ENCODE measurements at places on chromosomes 16 and 17.

GRCh38 chr17:6075050-6075449 lies 4.9 kb downstream of the WSCD1 start:
- no peak for DNase-seq

DNA sequence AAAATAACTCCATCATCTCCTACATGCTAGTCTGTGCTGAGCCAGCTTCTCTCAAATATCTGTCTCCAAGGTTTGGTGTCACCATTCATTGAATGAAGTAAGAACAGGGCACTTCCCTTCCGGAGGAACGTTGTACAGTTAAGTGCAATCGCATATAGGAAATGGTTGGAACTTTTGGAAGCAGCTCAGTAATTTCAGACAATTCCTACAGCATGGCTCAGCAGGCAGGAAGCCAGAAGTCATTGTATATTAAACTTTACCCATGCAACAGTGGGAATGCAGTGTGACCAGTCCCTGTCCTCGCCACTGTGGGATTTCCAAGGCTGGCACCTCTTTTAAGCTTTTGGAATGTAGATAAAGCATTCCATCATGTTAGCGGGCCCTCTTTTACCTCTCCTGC lies 51.1 kb upstream of the MYH2 start:
- no peak for DNase-seq

DNA sequence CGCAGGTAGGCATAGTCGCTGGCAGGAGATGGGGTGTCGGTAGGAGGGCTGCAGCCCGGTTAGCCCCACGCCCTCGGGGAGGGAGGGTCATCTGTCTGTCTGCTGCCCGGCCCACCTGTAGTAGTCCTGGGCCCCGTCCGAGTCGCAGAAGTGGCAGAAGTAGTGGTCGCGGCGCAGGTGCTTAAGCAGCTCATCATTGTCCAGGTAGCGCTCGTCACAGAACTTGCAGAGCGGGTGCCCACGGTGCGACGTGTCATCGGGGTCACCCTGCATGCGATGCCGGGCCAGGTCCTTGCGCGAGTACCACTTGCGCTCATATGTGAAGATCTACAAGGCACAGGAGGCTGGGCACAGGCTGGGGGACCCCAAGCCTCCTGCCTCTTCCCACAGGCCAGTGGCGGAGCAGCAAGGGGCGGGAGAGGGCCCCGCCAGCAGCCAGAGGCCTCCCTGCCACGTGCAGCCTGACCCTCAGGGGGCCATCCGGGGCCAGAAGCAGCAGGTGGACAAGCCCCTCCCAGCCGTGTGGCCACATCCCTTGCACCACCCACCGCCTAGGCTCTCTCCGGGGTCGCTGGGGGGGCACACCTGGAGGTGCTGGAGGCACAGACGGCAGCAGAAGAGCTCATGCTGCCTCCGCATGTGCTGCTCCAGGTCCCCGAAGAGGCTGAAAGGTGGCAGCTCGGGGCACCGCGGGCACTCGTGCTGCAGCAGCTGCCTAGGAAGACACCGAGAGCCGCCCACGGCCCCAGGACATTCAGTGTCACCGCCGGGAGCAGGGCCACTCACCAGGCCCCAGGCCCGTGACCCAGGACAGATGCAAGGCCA lies 7.0 kb downstream of the ZNF598 start:
- DNase-seq = no peak

DNA sequence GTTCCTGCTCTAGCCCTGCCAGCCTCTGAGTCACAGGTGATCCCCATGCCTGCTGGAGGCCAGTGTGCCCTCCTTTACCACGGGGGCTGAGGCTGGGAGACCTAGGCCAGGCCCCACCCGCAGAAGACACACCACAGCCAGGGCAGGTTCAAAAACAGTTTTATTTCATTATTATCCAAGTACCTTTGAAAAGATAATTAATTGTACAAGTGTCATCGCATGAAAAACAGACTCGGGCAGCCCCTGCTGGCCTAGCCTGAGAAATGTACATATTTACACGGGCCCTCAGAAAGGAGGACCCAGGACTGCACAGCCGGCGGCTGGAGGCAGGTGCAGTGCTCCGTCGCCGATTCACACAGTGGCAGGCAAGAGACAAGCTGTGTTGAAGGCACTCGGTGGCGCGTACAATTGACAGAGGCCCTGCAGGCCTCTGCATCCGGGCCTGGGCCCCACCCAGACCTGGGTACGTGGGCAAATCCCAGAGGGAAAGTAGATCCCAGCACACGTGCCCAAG lies 4.4 kb downstream of the PDIA2 start:
- DNase-seq = no peak

Data from AG04449 (cell line).